ENCODE measurements at places on chromosomes 12 and 14. TPM values are rescaled to one million over a fixed set of nuclear protein-coding genes. Genes with fewer than 3 reads are reported as not detected.

SERPINA12 gene
- polyA plus RNA-seq = not detected

SCARB1 gene
- 54.9 TPM for polyA plus RNA-seq

GLIPR1L1 gene
- not detected for polyA plus RNA-seq

OSBPL8 gene
- 5.9 TPM for polyA plus RNA-seq

IL23A gene
- polyA plus RNA-seq = 3.1 TPM

COL2A1 gene
- 1.1 TPM for polyA plus RNA-seq

SMIM41 gene
- polyA plus RNA-seq = 0.35 TPM

SYCP3 gene
- 0.56 TPM for polyA plus RNA-seq

C14orf39 gene
- 0.10 TPM for polyA plus RNA-seq

IFI27 gene
- 483 TPM for polyA plus RNA-seq

SIVA1 gene
- polyA plus RNA-seq = 148 TPM

LRP1-AS gene
- not detected for polyA plus RNA-seq

KERA gene
- polyA plus RNA-seq = not detected
